ENCODE measurements at places on chromosomes 12 and 14. TPM values are rescaled to one million over a fixed set of nuclear protein-coding genes. Genes with fewer than 3 reads are reported as not detected.

The KRT5 gene
- 0.18 TPM for total RNA-seq

The PPP2R5E gene
- total RNA-seq: 40.6 TPM

The STAC3 gene
- 0.54 TPM for total RNA-seq

The DHH gene
- total RNA-seq: 0.54 TPM

The SMCO3 gene
- not detected for total RNA-seq

The GPR65 gene
- 0.18 TPM for total RNA-seq

The CLEC7A gene
- 1.6 TPM for total RNA-seq

The DAO gene
- total RNA-seq: not detected

The ASB2 gene
- 0.54 TPM for total RNA-seq

The HOXC6 gene
- not detected for total RNA-seq

The TPPP2 gene
- total RNA-seq: not detected

The CLEC1A gene
- 0.54 TPM for total RNA-seq

The KRT74 gene
- total RNA-seq: not detected

The ADAM21 gene
- 0.18 TPM for total RNA-seq

The LTB4R2 gene
- total RNA-seq: 4.0 TPM

The RPL10L gene
- not detected for total RNA-seq

DNA sequence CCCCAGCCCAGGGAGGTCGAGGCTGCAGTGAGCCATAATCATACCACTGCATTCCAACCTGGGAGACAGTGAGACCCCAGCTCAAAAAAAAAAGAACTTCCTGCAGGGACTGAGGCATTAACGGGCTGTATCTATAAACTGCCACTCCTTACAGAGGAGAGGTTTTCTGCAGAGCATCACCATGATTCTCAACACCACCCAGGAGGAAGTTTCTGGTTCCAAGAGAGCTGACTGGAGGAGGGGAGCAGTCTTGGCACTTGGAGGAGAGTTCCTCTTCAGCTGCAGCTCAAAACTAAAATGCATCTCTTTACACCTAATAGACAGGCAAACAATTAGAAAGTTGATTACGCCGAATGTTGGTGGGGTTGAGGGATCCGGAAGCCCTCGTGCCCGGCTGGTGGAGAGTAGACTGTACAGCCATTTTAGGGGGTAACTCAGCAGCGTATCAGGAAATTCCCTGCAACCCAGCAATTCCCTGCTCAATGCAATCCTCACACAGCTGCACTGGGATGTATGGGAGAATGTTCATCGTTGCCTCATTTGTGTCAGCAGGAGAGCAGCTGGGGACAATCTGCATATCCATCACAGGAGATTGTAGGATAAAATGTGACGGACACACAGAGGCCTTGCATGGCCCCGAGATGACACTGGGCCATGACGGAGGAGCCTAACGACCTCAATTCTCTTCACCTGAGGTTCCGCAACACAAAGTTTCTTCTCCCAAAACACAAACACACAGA is 36.6 kb downstream of the ACTN1 start:
- no peak for DNase-seq

GRCh38 chr14:71555654-71556559 is 376.3 kb upstream of the RGS6 start:
- DNase-seq: no peak

DNA sequence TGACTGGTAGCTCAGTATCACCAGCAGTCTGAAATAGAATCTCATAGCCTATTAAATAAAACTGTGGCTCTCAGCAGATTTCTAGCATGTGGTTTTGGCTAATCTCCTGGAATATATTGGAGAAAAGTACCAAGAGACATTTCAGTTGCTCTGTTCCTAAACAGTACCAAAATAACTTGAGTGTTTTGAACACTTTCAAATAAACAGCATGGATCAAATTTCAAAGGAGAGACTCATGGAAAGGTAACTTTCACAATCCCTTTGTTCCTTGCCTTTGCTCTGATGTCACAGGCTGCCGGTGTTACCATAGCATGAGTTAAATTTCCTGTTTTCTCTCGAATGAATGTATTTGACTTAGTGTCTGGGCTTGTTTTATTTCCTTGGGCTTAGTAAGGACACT is 3.4 kb downstream of the ARG2 start:
- DNase-seq: no peak

- no peak for DNase-seq
These were observed 10.4 kb upstream of the ENDOU start for GRCh38 chr12:47735649-47736048.

- no peak for DNase-seq
These were observed 7.5 kb downstream of the ATP6V1D start for GRCh38 chr14:67352055-67352454.

DNA sequence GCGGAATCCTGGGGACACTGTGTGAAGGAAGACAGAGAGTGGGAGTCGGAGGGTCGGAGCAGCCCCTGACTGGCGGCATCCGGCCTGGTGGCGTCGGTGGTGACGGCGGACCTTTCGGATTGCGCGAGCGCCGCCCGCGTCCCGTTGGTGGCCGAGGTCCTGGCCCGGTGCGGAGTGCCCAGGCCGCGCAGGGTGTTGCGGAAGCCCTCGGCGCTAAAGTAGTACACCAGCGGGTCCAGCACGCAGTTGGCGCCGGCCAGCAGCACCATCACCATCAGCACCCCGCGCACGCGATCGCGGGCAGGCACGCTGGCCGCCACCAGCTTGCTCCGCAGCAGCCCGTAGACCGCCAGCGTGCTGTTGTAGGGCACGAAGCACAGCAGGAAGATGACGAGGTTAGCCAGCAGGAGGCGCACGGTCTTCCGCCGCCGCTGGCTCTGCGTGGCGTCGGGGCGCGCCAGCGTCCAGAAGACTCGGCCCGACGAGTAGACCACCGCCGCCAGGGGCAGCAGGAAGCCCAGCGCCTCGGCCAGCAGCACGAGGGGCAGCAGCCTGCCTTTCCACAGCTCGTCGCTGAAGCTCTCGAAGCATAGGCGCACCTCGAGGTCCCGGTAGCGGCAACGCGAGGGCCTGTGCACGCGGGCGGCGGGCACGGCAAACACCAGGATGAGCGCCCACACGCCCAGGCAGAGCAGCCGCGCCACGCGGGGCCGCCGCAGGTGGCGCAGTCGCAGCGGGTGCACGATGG is 13.1 kb upstream of the CHD4 start:
- no peak for DNase-seq

GRCh38 chr12:22787557-22787956 is 162.6 kb downstream of the ETNK1 start:
- DNase-seq: no peak

DNA sequence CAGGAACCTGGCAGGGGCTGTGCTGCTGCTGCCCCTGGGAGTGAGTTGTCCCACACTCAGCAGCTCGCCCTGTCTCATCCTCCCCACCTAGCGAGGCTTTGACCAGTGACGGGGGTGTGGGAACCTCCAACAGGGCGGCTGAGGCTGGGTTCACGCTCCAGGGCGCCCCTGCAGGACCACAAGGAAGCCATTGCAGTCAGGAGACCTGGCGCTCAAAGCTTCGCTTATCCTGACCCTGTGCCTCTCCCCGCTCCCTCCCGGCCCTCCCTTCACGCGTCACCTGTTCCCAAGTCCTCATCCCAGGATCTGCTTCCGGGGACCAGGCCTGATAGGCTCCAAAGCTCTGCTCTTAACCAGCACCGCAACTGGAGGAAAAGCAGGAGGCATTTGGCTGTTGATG is 272.0 kb upstream of the SFSWAP start:
- DNase-seq: no peak

DNA sequence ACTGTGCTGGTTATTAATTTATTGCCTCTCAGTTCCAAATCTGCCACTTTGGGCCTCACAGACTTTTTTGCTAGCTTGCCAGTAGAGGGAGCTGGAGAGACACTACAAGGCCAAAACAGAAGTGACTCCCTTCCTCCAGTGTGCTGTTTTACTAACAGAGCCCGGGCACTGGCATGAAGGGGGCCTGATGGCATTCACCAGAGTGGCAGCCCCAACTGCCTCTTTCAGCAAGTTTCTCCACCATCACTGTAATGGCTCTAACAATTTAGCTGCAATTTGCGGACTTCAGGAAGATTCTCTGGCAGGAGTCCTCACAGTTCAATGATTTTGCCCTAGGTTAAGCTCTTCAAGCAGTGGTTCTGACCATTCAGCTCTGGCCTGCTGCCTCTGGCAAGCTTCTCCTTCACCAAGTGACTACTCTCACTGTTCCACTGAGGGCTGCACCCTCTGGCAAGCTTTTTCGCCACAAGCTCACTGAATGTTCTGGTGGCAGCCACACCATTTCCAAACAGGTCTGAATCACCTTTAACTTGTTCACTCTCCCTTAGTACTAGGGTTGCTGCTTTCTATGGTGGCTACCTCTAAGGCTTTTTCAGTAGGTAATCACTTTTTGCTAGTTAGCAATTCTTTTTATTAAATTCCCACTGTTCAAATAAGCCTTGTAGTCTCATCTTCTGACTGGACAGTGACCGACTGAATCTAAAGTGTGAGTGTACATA is 104.9 kb downstream of the ZC3H14 start:
- DNase-seq: peak; percentile 75

DNA sequence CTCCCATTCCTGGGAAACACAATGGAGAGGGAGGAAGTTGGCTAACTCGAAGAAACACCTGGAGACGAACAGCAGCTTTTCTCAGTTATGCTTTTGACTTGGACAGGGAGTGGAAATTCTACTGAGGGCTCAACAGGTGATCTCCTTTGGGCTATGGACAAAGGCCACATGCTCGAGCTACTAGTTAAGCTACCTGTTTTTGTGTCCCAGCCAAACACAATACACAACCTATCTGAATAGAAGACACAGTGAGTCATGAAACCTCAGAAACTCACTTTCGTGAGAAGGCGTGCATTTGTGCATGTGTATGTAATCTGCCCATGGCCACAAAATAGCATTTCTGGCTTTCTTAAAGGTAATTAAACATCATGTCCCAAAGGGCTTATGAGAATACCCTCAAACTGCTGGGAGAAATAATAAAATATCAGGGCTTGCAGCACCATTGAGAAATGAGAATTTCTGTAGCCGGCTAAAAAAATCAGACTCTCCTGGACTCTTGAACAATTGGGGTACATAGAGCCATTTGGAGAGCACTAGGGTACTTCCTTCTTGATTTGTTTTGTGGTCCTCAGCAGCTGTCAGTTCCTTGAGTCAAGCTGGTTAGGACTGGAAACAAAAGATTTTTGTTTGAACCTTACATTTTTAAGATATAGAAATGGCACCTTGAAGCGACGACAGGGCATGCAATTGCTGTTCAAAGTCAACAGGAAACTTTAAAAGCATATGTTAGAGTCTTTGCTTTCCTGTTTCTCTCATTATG is 85.5 kb upstream of the PTHLH start:
- DNase-seq: no peak

- no peak for DNase-seq
These were observed 14.1 kb downstream of the TRMT61A start for GRCh38 chr14:103543140-103543539.

- DNase-seq: no peak
These were observed 25.0 kb upstream of the P2RX7 start for GRCh38 chr12:121107681-121108080.

DNA sequence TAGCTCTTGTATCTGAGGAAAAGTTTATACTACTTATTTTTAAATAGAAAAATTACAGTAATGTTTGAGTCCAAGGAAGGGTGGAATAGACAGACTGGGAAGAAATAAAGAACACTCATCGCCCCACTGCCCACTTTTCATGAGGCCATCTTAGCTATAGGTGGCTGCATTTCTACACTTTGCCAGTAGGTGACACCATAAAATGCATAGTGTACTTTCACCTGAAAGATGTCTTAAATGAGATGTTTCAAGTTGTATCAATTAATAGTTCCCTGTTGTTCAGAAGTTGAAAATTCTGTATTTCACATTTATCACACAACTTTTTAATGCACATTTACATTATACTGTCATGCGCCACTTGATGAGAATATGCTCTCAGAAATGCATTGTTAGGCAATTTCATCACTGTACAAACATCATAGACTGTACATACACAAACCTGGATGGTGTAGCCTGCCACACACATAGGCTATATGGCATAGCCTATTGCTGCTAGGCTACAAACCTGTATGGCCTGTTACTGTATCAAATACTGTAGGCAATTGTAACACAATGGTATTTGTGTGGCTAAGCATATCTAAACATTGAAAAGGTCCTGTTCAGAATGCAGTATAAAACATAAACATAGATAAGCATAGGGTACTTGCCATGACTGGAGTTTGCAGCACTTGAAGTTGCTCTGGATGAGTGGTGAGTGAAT is 27.6 kb downstream of the PMCH start:
- peak; percentile 5 for DNase-seq

DNA sequence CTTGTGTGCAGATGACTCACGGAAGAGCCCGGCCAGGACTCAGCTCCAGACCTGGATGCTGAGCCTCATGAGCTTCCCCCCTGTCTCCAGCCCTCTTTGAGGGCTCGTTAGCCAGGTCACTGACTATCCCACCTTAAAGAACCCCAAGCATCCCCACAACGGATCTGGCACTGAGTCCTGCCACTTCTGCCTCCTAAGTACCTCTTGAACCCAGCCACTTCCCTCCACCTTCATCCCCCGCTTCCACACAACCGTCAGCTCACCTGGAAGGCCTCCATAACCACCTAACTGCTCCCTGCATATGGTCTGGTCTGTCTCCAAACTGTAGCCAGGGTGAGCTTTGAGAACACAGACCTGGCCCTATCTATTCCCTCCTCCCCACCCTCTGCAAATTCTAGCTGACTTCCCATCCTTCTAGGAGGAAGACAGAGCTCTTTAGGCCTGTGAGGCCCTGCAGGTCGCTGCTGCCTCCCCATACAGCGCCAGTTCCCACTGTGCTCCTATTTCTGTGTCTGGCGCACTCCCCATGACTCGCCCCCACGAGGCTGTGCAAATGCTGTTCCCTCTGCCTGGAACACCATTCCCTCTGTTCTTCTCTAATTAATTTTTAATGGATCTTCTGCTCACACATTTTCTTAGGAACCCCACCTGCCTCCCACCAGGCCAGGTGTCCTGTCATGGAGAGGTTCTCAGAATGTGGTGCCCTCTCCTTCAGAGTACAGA is 2.9 kb upstream of the HSP90AA1 start:
- no peak for DNase-seq

DNA sequence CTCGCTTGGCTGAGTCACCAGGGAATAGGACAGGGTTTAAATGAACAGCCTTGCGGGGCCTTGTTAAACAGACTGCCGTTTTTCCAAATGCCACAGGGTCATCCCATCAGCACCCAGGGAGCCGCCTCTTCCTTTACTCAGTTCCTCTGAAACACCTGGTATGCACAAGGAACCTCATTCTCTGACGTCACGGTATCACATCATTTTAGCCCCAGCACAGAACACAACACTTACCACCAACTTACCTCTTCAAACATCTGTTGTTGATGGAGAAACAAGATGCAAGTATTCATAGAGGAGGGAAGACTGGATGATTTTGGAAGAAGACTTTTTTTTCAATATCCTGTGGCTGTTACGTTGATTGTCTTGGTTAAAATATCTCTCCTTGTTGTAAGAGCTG is 535.3 kb upstream of the TMEM132C start:
- no peak for DNase-seq

- DNase-seq: no peak
These were observed 74.0 kb downstream of the PDE3A start for GRCh38 chr12:20442322-20442721.

GRCh38 chr12:132324841-132325732 is 4.3 kb downstream of the GALNT9 start:
- DNase-seq: no peak

All from cerebellum (tissue), 4 donors.